ENCODE measurements at places on chromosomes 1 and 21. TPM values are rescaled to one million over a fixed set of nuclear protein-coding genes. Genes with fewer than 3 reads are reported as not detected.

C1orf87 gene
- not detected for total RNA-seq

KIF17 gene
- 0.21 TPM for total RNA-seq

KRTAP12-1 gene
- not detected for total RNA-seq

GPR37L1 gene
- total RNA-seq: 0.07 TPM

OR10Z1 gene
- not detected for total RNA-seq

PCAT6 gene
- total RNA-seq: 2.9 TPM

SMCP gene
- not detected for total RNA-seq

GRIK3 gene
- total RNA-seq: not detected

CNR2 gene
- not detected for total RNA-seq

MYCL gene
- 12.2 TPM for total RNA-seq

TTC34 gene
- total RNA-seq: 0.14 TPM

CELSR2 gene
- 41.3 TPM for total RNA-seq

ADAMTS4 gene
- 0.05 TPM for total RNA-seq

SARS1 gene
- total RNA-seq: 208 TPM

NIBAN1 gene
- total RNA-seq: 3.1 TPM

SLC44A5 gene
- total RNA-seq: 0.07 TPM

FNDC10 gene
- 5.6 TPM for total RNA-seq

PPIAL4G gene
- not detected for total RNA-seq

SLC44A3 gene
- total RNA-seq: 11.7 TPM

TMEM61 gene
- 0.85 TPM for total RNA-seq

UBXN10 gene
- total RNA-seq: not detected

GCSAML gene
- not detected for total RNA-seq

PRAMEF6 gene
- total RNA-seq: not detected

C1orf226 gene
- total RNA-seq: 0.46 TPM

RSPH1 gene
- total RNA-seq: 0.23 TPM

MATN1 gene
- total RNA-seq: not detected

CHI3L2 gene
- total RNA-seq: not detected

LGR6 gene
- 0.14 TPM for total RNA-seq

NSL1 gene
- 22.0 TPM for total RNA-seq

LPAR3 gene
- total RNA-seq: 25.7 TPM

PGLYRP4 gene
- 3.5 TPM for total RNA-seq

FAM177B gene
- total RNA-seq: not detected

KRTAP10-6 gene
- not detected for total RNA-seq

CHI3L1 gene
- 0.09 TPM for total RNA-seq

SCP2 gene
- 106 TPM for total RNA-seq

USP1 gene
- total RNA-seq: 23.3 TPM

PAPPA2 gene
- 0.05 TPM for total RNA-seq

CD53 gene
- total RNA-seq: not detected

EPHA8 gene
- not detected for total RNA-seq

SPATA46 gene
- not detected for total RNA-seq

TMPRSS15 gene
- total RNA-seq: not detected

GSTM2 gene
- 4.6 TPM for total RNA-seq

LCE6A gene
- total RNA-seq: not detected

TEDDM1 gene
- not detected for total RNA-seq

KCNJ15 gene
- 27.5 TPM for total RNA-seq

UBE4B gene
- 28.1 TPM for total RNA-seq

DISP1 gene
- total RNA-seq: 0.99 TPM

SPATA45 gene
- total RNA-seq: not detected

RGS2 gene
- 36.7 TPM for total RNA-seq

LCE1E gene
- total RNA-seq: 0.37 TPM

OR14K1 gene
- not detected for total RNA-seq

KRTAP21-2 gene
- not detected for total RNA-seq

AIRE gene
- not detected for total RNA-seq

LORICRIN gene
- total RNA-seq: not detected

STMN1 gene
- 162 TPM for total RNA-seq

FNDC5 gene
- total RNA-seq: not detected

CELA2A gene
- not detected for total RNA-seq

MMEL1 gene
- total RNA-seq: not detected
